ENCODE measurements at places on chromosomes 6 and 20.

- DNase-seq = no peak
Observed at GRCh38 chr20:62659488-62660239, 17.4 kb downstream of the SLCO4A1 start.

GRCh38 chr6:53983301-53983700, 127.9 kb upstream of the MLIP start:
- no peak for DNase-seq

DNA sequence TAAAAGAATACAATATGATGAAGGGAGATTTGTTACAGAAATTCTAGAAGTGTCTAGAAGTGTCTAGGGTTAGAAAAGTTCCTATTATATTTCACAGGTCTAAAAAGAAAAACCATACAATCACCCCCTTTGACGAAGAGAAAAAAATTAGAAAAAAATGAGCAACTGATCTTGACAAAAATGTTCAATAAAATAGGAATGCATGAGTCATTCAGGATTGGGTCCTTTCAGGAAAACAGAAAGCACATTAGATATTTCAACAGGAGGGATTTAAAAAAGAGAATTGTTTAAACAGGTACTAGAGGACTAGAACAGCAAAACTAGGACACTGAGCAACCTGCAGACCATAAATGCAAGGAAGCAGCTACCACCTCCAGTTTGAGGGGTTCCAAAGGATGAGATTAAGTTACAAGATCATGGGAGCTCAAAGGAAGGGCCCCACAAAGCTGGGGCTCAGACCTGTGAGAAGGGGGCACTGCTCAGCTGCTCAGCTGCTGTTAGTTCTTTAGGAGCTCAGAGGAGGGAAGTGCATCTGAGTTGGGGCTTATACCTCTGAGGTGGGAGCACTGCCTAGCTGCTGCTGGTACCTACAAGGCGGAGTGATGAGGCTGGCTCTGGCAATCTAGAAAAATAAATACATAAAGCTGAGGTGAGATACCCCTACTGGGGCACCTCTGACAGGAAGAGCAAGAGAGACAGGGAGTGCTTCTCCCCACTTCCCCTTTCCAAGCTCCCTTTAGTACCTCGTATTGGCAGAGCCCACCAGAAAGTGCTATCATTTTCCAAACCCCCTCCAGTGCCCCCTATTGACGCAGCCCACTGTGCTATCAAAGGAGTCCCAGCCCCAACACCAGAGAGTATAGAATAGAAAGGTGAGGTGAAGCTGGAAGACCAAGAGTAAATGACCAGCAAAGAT, 27.1 kb upstream of the BEND6 start:
- DNase-seq = no peak

GRCh38 chr6:6333501-6333900, 13.0 kb upstream of the F13A1 start:
- peak; percentile 60 for DNase-seq

DNA sequence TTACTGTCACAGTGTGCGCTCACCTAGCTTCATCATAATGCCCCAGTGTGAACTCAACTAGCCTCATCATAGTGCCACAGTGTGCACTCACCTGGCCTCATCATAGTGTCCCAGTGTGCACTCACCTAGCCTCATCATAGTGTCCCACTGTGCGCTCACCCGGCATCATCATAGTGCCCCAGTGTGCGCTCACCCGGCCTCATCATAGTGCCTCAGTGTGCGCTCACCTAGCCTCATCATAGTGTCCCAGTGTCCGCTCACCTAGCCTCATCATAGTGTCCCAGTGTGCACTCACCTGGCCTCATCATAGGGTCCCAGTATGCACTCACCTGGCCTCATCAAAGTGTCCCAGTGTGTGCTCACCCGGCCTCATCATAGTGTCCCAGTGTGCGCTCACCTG, 10.6 kb downstream of the TMEM242 start:
- no peak for DNase-seq

GRCh38 chr20:4108495-4109306, 93.3 kb upstream of the RNF24 start:
- DNase-seq = peak; percentile 90

- no peak for DNase-seq
Observed at GRCh38 chr6:170031684-170032121, 259.2 kb downstream of the DLL1 start.

GRCh38 chr20:34260208-34260942, 19.2 kb downstream of the ASIP start:
- DNase-seq = peak; percentile 55
